ENCODE measurements at places on chromosomes 4 and X.
A peak's percentile ranks its signal among the peaks of the same experiment; 100 is the strongest.

DNA sequence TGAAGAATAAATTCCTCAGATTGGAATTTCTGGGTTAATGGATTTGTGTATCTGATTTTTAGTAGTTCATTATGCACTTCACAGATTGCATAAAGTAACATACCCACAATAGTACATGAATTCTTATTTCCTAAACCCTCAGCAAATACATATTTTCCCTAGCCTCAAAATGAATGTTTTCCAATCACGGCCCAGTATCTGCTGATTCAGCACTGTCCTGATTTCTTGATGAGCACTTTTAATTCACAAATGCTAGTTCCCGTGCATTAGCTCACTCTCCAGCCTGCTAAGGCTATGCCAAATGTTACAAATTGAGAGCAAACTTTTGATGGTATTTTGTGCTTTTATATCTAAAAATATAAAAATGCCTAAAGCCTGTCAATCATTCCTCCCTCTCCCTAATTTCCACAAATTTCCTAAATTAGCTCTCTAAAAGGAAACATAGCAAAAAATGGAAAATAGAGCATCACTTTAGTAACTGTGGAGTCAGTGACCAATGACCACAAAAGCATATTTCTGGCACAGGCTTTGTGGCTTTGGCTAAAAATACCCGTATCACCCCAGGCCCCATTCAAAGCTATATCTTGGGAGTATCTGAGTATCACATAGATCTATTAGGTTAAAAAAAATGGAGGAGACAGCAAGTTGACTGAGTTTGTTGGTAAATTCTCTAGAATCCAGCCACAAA is 75.5 kb downstream of the NAF1 start:
- DNase-seq: no peak
- no peaks in the 10 kb centered on the region for H3K27me3 ChIP-seq
- no peaks in the 10 kb centered on the region for H3K4me1 ChIP-seq
- no peak overlapping the region for H3K4me3 ChIP-seq
- H3K36me3 ChIP-seq: no peaks in the 10 kb centered on the region

- no peaks in the 10 kb centered on the region for H3K27me3 ChIP-seq
- H3K4me1 ChIP-seq: peaks cover 26% of the 10 kb centered on the region
- H3K4me3 ChIP-seq: no peak overlapping the region
- H3K36me3 ChIP-seq: no peaks in the 10 kb centered on the region
- H3K27ac ChIP-seq: no peak overlapping the region
Measured at GRCh38 chr4:177450426-177451107, 8.3 kb upstream of the AGA start.

GRCh38 chr4:111630705-111631104 is 514.5 kb upstream of the FAM241A start:
- peaks cover 6% of the 10 kb centered on the region for H3K36me3 ChIP-seq
- H3K27me3 ChIP-seq: no peaks in the 10 kb centered on the region
- H3K27ac ChIP-seq: no peak overlapping the region
- no peak for DNase-seq

DNA sequence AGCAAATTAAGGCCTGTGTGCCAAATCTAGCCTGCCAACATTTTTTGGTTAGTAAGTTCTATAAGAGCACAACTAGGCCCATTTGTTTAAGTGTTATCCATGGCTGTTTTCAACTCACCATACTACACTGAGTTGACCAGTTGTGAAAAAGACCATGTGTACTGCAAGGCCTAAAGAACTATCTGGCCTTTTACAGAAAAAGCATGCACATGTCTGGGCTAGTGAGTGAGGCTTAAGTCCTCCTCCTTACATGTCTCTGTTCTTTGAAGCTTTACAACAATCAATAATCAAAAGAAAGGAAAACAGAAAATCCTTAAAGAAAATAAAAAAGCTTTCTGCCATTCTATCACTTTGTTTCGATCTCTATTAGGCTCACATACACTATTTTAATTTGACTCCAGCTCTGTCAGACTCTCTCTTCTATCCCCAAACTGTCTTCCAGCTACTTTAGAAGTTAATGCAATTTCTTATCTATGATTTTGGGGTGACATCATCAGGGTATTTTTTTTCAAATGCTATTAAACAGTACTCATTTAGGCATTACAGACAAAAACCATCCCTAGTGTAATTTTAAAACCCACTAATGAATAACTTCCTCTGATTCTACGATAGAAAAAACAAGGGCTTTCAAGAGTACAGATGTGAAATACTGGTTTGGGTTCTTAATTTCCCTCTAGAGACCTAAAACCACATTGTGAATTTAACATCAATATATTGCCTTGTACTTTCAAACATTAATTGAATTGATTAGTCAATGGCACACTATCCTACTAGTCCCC is 161.8 kb downstream of the MAB21L2 start:
- H3K27ac ChIP-seq: peak overlapping the region; percentile 86
- no peak overlapping the region for H3K4me3 ChIP-seq
- DNase-seq: no peak
- H3K36me3 ChIP-seq: peaks cover 23% of the 10 kb centered on the region

- no peak for DNase-seq
- peaks cover 24% of the 10 kb centered on the region for H3K36me3 ChIP-seq
- H3K4me1 ChIP-seq: peaks cover 4% of the 10 kb centered on the region
- no peaks in the 10 kb centered on the region for H3K27me3 ChIP-seq
- H3K4me3 ChIP-seq: no peak overlapping the region
- no peak overlapping the region for H3K27ac ChIP-seq
Measured at GRCh38 chrX:350534-351323, 32.1 kb upstream of the GTPBP6 start.

- no peaks in the 10 kb centered on the region for H3K27me3 ChIP-seq
- no peaks in the 10 kb centered on the region for H3K4me1 ChIP-seq
- H3K4me3 ChIP-seq: no peak overlapping the region
Measured at GRCh38 chrX:22526339-22526738, 253.6 kb downstream of the CBLL2 start.

GRCh38 chr4:67109276-67109675 is 436.0 kb downstream of the CENPC start:
- H3K4me3 ChIP-seq: no peak overlapping the region
- DNase-seq: no peak
- peaks cover 18% of the 10 kb centered on the region for H3K27me3 ChIP-seq
- H3K36me3 ChIP-seq: no peaks in the 10 kb centered on the region
- no peak overlapping the region for H3K27ac ChIP-seq

DNA sequence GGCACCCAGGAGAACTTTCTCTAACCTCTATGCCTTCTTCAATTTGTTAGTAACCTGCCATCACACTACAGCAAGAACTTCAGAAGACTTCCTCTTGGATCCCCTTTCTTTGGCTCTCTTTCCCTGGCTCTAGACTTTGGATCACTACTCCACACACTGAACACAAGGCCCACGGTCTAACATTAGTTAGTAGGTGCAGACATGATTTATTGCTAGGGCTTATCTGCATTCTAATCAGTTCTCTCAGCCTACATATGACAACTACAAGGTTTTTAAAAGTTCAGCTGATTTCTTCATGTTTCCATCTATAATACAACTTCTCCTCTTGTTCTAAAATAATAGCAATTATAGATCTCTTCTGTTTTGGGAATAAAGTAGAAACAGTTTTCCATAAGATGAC is 209.1 kb upstream of the ANXA10 start:
- H3K4me1 ChIP-seq: peaks cover 20% of the 10 kb centered on the region
- H3K27ac ChIP-seq: no peak overlapping the region
- no peak overlapping the region for H3K4me3 ChIP-seq
- no peak for DNase-seq
- H3K27me3 ChIP-seq: no peaks in the 10 kb centered on the region

DNA sequence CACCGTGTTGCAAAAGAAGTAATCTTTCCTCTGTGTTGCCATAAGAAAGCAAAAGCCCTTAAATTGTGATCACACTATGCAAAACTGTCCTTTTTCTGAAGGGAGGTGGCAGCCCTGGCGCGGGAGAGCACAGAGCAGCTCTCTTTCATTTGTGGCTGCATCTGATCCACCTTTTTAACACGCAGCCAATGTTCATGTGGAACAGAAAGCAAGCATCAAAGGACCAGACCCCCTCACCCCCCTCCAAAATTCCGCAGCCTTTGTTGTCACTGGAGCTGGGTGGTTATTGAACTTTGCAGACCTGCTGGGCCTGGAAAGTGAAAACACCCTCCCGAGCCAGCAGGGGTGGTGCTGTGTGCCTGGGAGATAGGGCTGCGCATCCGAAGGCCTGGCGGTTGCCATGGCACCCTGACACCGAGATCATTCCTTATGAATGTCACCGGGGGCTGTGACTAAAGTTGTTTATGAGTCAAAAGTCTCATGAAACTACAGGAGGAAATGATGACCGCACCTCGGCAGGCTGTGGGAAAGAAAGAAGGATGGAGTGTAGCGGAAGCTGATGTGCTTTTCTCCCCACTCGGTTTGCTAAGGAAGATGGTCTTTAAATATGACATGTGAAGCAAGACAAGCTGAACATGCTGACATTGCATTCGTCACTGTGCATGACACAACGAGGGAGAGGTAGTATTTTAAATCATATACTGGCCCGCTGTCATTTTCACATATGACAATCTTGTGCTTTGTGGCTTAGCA is 367.4 kb downstream of the UNC5C start:
- peaks cover 10% of the 10 kb centered on the region for H3K4me1 ChIP-seq
- no peaks in the 10 kb centered on the region for H3K27me3 ChIP-seq
- H3K27ac ChIP-seq: no peak overlapping the region

- no peak for DNase-seq
- no peaks in the 10 kb centered on the region for H3K36me3 ChIP-seq
- H3K4me3 ChIP-seq: no peak overlapping the region
Measured at GRCh38 chr4:7157666-7158065, 34.7 kb upstream of the SORCS2 start.

GRCh38 chr4:173506597-173507211 is 23.3 kb downstream of the HAND2 start:
- H3K27ac ChIP-seq: peak overlapping the region; percentile 64
- peaks cover 53% of the 10 kb centered on the region for H3K4me1 ChIP-seq
- H3K4me3 ChIP-seq: peak overlapping the region; percentile 56
- H3K27me3 ChIP-seq: peaks cover 33% of the 10 kb centered on the region

- H3K27ac ChIP-seq: no peak overlapping the region
- peaks cover 25% of the 10 kb centered on the region for H3K4me1 ChIP-seq
- H3K4me3 ChIP-seq: no peak overlapping the region
- no peaks in the 10 kb centered on the region for H3K27me3 ChIP-seq
Measured at GRCh38 chr4:149264093-149264733, 551.4 kb downstream of the IQCM start.

GRCh38 chrX:25020391-25020904 is 4.7 kb upstream of the ARX start:
- H3K27ac ChIP-seq: no peak overlapping the region
- no peak overlapping the region for H3K4me3 ChIP-seq
- no peaks in the 10 kb centered on the region for H3K36me3 ChIP-seq
- H3K27me3 ChIP-seq: peaks cover 98% of the 10 kb centered on the region
- peaks cover 28% of the 10 kb centered on the region for H3K4me1 ChIP-seq

GRCh38 chr4:150237110-150237872 is 159.0 kb downstream of the DCLK2 start:
- H3K4me1 ChIP-seq: peaks cover 64% of the 10 kb centered on the region
- H3K4me3 ChIP-seq: no peak overlapping the region
- H3K27ac ChIP-seq: peak overlapping the region; percentile 95

DNA sequence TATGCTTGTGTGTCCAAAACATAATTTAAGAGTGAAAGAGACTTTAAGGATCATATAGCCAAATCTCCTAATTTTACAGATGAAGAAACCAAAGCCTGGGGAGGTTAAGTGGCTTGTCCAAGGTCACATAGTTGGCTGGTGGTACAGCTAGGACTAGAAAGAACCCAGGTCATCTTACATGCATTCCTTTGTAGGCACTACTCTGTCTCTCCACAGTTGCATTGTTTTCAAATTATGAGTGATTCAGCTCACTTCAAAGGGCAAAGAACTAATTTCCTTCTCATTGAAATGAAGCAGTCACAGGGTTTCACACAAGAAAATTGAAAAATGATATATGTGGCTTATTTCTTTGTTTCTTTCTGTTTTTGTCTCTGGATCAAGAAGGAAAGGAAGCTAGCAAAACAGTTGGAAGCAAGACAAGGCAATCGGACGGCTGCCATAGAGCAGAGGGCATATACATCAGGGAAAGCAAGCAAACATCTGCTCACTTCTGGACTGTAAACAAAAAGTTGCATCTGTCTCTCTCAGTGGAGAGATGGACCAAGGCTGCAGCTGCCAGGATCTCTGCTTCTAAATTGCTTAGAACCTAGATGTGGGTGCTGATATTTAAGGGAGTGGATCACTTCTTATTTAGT is 107.5 kb upstream of the AMOT start:
- H3K4me3 ChIP-seq: no peak overlapping the region
- H3K36me3 ChIP-seq: no peaks in the 10 kb centered on the region
- peaks cover 20% of the 10 kb centered on the region for H3K4me1 ChIP-seq
- no peaks in the 10 kb centered on the region for H3K27me3 ChIP-seq
- no peak overlapping the region for H3K27ac ChIP-seq

DNA sequence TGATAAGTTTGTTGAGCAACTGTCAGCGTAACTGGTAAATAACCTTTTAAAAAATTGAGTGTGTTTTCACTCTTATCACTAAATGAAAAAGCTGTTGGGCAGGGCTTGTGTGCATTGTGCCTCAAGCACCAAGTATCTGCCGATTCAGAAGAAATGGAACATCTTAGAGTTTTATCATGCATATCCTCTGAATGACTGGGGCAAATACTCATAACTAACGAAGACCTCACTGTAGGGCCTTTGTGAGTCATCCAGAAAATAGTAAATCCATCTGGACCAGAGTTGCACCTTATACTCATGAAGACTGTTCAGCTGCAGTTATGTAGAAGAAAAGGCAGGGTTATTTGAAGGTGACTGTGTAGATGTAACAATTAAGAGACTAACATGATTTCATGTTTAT is 222.1 kb downstream of the CAMK2D start:
- no peaks in the 10 kb centered on the region for H3K27me3 ChIP-seq
- H3K4me3 ChIP-seq: no peak overlapping the region
- no peak for DNase-seq
- H3K27ac ChIP-seq: no peak overlapping the region
- peaks cover 8% of the 10 kb centered on the region for H3K4me1 ChIP-seq

DNA sequence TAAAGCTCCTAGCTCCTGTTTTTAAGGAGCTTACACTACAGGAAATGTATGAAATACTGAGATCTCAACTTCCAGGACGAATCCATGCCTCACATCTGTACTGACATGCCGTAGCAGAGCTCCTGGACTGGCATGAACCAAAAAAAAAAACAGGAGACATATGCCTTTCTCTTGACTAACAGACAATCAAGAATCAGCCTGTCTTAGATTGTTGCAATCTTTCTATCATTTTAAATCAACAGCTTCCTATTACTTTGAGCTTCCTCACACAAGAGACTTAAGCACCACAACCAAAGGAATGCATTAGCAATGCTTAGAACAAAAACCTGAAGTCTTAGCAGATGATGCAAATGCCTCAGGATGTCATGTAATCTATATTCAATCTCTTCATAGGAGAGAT is 34.7 kb upstream of the AREG start:
- H3K36me3 ChIP-seq: no peaks in the 10 kb centered on the region
- H3K27ac ChIP-seq: peak overlapping the region; percentile 84
- DNase-seq: no peak
- peaks cover 62% of the 10 kb centered on the region for H3K4me1 ChIP-seq
- H3K4me3 ChIP-seq: no peak overlapping the region

All from mesothelial cell of epicardium (in vitro differentiated cells).